Placental epithelial cell (primary cell): ENCODE measurements at places on chromosomes 16 and 17. TPM values are rescaled to one million over a fixed set of nuclear protein-coding genes. Genes with fewer than 3 reads are reported as not detected.

The NPIPA7 gene
- total RNA-seq, result 1.4 TPM in 1 of 2 replicates, not detected in the other

The KRT16 gene
- 69.1 and 78.6 TPM in 2 replicates for total RNA-seq

The ELMO3 gene
- total RNA-seq, result 42.8 and 57.2 TPM in 2 replicates

The ZSWIM7 gene
- total RNA-seq, result 8.5 and 15.7 TPM in 2 replicates

The TNS4 gene
- 65.2 and 130 TPM in 2 replicates for total RNA-seq

The ERAL1 gene
- 22.8 and 62.6 TPM in 2 replicates for total RNA-seq

The NME3 gene
- total RNA-seq, result 36.2 and 52.6 TPM in 2 replicates

The LPCAT2 gene
- total RNA-seq, result 36.1 and 60.3 TPM in 2 replicates

The CYBA gene
- total RNA-seq, result 132 and 272 TPM in 2 replicates

The PDE6G gene
- 0.43 TPM in 1 of 2 replicates, not detected in the other for total RNA-seq

The KRTAP9-2 gene
- total RNA-seq, result not detected in 2 replicates

The NPW gene
- total RNA-seq, result 0.33 and 0.39 TPM in 2 replicates

The NAGS gene
- total RNA-seq, result 2.4 and 2.5 TPM in 2 replicates

The PRR35 gene
- 0.11 and 0.39 TPM in 2 replicates for total RNA-seq

The PPP1R27 gene
- not detected in 2 replicates for total RNA-seq

The TMEM238L gene
- total RNA-seq, result not detected in 2 replicates

The MAP2K4 gene
- total RNA-seq, result 43.5 and 45.1 TPM in 2 replicates

The LLGL1 gene
- 50.0 and 51.0 TPM in 2 replicates for total RNA-seq

The DNAAF8 gene
- 0.39 and 0.54 TPM in 2 replicates for total RNA-seq

The TP53TG3 gene
- not detected in 2 replicates for total RNA-seq
